Stimulated activated CD4-positive, alpha-beta T cell treated with anti-CD3 and anti-CD28 coated beads, Interleukin-2, amount 100 ng/mL, for 24 hours (primary cell): ENCODE measurements at places on chromosomes 5 and 9.

- DNase-seq: no peak
Measured at GRCh38 chr9:91421971-91422757, 1.5 kb downstream of the NFIL3 start.

DNA sequence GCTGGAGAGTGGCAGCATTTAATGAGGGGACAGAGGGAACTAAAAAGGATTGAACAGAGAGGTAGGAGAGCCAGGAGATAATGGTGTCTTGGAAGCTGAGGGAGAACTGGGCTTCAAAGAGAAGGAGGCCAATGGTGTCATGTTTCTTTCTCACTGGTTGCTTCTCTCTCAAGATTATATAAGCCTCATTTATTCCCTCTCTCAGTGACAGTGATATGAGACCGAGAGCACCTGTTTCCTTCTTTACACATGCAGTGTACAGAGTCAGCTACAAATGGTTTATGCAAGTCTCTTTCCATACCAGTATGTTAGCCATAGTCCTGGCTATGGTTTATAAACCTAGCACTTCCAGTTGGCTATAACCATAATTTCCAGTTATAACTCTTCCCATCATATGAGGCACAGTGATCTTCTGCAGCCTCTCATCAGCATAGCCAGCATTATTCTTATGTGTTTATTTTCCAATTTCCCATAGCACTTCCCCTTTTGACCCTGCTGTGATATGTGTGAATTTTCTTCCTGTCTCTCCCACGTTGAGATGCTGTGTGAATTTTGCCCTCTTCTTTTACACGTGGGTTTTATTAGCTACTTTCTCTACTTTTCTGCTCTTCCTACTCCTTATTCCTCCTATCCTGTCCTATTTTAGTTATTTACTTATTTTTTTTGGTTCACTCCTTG is 71.2 kb downstream of the UNC13B start:
- DNase-seq: no peak

GRCh38 chr5:149439899-149440542 is 60.9 kb upstream of the IL17B start:
- DNase-seq: no peak

DNA sequence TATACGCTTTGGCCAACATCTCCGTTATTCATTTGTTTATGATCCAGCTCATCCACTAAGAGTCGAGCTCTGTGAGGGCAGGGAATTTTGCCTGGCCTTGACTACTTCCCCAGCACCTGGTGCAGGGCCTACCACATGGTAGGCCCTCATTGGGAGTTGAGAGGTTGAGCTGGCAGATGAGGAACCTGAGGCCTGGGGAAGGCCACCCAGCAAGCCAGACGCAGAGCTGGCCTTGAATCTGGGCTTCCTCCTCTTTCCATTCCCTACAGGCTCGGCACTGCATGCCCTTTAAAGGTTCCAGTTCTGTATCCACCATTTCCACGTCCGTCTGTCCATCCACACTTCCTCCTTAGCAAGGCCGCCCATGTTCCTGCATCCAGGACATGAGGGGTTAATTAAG is 24.2 kb downstream of the KCNMB1 start:
- no peak for DNase-seq

DNA sequence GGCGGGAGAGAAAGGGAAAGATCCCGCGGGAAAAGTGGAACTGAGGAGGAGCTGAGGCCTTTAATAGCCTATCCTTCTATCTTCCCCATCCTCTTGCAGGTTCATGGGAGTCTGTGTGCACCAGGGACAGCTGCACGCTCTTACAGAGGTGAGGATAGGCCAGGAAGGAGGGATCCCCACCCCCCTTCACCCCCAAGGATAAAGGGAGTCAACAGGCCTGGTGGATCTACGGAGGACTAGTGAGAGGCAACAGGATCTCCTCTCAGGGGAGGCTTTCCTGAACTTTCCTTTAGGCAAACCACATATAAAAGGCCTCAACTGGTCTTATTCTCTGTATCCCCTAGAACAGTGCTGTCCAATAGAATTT is 1.1 kb downstream of the TESK1 start:
- no peak for DNase-seq

DNA sequence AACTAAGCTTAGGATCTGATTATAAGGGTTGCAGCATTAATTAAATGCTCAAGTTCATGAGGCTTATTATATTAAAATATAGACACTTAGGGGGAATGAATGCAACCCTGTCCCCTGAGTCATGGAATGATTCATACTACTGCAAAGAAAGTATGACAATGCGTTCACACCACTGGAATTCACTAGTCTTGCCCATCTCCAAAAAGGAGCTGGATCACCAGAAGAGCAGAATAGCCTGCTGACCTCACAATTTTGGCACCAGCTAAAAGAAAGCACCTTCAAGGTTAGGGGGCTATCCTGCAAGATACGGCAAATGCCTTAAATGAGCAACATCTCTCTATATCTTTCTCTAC is 32.0 kb upstream of the TMED7 start:
- no peak for DNase-seq

DNA sequence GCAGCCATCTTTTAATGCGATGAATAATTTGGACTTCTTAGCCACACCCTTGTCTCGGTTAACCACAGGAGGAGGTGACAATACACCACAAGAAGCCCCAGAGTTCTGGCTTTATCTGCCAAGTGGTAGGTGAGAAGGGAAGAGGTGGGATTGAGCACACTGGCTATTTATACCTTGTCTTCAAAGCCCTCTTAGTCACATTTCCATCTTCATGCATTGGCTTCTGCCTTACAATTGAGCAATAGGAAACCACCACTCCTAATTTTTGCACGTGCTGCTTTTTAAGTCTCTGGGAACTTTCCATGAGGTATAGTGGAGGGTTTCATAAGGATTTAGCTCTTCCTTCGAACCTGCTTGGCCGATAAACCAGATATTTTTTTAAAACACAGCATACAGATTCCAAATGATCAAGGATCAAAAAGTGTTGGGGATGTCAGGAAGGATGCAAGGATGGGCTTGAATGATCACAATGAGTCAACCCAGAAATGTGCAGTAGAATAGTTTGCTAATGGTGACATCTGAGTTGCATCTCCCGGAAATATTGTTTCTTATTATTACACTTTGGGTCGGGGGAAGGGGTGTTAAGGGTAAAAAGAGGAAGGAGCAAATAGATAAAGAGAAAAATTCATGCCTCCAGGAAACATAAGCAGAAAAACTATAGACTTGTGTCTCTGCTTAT is 25.5 kb downstream of the PLAC8L1 start:
- DNase-seq: peak; percentile 20

DNA sequence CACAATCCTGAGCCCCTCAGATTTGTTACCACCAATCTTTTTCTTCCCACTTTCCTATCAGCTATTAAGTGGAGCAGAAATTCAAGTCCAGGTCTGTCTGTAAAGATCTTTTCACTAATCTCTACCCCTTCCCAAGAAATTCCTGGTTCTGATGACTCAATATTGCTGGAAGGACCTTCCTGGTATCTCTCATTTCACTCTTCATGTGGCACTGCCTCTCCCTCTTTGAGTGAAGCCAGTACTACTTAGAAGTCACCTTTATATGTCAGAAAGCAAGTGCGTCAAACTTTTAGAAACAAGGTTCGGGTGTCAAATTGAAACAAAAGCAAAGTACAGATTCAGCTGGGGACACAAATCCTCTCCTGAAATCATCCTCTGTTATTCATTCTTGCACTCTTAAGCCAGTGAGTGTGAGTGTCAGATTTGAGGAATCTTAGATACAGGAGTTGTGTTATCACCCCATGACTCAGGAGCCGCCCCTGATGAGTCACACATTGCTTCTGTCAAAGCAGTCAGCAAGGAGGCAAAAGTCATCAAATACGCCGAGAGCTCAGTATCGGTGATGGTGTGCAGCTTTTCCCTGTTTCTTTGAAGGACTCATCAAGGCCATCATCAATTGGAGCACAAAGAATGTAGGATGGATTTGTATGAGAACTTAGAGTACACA is 313.0 kb downstream of the CETN3 start:
- no peak for DNase-seq

DNA sequence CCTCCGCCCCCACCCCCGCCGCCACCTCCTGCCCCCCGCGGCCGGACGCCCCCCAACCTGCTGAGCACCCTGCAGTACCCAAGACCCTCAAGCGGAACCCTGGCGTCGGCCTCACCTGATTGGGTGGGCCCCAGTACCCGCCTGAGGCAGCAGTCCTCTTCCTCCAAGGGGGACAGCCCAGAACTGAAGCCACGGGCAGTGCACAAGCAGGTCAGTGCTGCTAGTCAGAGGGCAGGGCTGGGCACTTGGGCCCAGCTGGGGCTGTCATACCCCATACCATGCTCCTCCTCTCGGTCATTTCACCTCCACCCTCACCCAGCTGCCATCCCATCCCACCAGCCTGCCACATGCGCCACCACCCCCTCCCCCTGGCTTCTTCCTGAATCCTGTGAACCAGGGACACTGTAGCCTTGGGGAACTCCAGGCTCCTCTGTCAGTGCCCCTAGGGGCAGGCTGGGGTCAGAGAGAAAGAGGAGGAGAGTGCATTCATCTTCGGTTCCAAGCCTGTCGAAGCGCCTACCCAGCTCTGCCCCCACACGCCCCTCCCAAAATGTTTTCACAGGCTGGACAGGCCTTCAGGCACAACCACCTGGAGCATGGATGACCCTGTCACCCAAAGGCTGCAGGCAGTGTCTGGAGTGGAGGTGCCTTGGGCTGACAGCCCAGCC is 122.0 kb downstream of the DAB2IP start:
- no peak for DNase-seq

GRCh38 chr9:135525241-135526088 is 4.2 kb downstream of the LCN1 start:
- DNase-seq: no peak

GRCh38 chr5:140632366-140633020 is 482 bp downstream of the CD14 start:
- DNase-seq: peak; percentile 53
